Dermis microvascular lymphatic vessel endothelial cell (primary cell): ENCODE measurements at places on chromosomes 11 and 22. TPM values are rescaled to one million over a fixed set of nuclear protein-coding genes. Genes with fewer than 3 reads are reported as not detected.

The MYO7A gene
- total RNA-seq, result 8.3 and 15.4 TPM in 2 replicates

The BTG4 gene
- total RNA-seq, result not detected in 2 replicates

The POU2AF1 gene
- total RNA-seq, result not detected in 2 replicates

The POLDIP3 gene
- 23.0 and 27.2 TPM in 2 replicates for total RNA-seq

The NELL1 gene
- not detected in 2 replicates for total RNA-seq

The TOLLIP gene
- total RNA-seq, result 16.6 and 34.5 TPM in 2 replicates

The OR10G8 gene
- total RNA-seq, result not detected in 2 replicates

The DEUP1 gene
- not detected in 2 replicates for total RNA-seq

The GAS2 gene
- 0.51 and 0.63 TPM in 2 replicates for total RNA-seq
